ENCODE measurements at places on chromosomes 3 and 15.

GRCh38 chr3:177860184-177860583, 662.9 kb upstream of the TBL1XR1 start:
- DNase-seq = no peak

DNA sequence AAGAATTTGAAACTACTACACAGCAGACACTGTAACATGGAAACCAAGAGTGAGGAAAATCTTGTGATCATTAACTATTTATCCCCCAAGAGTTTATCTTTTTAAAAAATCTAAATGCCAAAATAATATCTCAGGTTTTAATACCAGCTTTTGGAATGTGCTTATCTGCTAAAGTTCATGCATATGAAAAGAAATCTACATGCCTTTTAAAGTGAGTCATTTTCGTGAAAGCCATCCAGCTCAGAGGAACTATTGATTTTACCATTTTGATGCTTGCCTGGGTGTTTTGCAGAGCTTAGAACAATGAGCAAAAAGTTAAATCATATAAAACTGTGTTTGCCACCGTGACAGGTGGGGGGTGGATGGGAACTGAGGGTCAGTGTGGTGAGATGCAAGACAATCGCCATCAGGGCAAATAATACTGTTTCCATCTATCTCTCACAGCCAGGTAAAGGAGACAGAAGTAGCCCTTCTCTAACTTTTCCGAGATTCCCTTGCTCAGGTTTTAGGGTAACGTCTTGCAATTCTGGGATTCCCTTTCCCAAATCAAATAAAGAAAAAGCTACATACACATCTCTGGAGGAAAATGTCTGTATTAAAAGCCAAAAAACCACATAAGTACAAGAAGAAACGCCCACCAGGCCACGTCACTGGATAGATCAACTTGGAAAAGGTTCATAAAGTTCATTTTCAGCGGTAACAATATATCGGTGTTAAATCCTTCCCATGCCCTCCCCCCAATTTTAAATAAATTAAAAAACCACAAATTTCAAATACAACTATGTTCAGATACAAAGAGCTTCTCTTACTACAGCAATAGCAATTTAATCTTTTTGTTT, 2.0 kb downstream of the TMEM158 start:
- no peak for DNase-seq

GRCh38 chr3:69986419-69986818, 13.1 kb upstream of the SAMMSON start:
- no peak for DNase-seq

DNA sequence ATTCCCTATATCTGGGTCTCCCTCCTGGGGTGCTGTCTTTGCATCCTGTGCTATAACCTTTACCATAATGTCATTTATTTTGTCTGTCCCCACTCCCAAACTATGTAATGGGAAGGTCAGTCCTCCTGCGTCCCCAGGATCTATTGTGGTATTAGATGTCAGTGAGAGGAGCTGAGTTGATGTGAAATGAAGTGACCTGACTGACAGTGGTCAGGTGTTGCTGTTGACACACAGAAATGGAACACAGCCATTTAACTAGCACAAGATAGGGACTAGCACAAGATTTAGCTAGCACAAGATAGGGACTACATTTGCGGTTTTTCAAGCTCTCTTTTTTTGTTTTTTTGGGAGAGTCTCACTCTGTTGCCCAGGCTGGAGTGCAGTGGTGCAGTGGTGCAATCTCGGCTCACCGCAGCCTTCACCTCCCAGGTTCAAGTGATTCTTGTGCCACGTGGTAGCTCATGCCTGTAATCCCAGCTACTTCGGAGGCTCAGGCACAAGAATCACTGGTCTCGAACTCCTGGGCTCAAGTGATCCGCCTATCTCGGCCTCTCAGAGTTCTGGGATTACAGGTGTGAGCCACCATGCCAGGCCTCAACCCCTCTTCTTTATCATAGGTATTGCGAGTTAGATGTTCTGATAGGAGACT, 5.2 kb downstream of the NGRN start:
- no peak for DNase-seq

DNA sequence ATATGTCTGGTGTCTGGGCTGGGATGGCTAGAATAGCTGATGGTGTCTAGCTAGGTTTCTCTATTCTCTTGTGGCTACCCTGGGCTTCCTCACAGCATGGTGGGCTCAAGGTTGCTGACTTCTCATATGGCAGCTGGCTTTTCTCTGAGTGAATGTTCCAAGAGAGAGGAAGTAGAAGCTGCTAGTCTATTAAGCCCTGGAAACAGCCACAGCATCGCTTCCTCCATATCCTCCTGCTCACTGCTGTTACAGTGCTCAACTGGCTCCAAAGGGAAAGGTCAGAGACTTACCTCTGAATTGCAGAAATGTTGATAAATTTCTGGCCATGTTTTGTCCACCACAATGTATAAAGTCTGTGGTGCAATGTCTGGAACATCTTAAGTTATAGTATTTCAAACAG, 299.9 kb upstream of the ADAMTS9 start:
- no peak for DNase-seq

GRCh38 chr3:165210132-165210531, 13.9 kb upstream of the SLITRK3 start:
- DNase-seq = no peak

DNA sequence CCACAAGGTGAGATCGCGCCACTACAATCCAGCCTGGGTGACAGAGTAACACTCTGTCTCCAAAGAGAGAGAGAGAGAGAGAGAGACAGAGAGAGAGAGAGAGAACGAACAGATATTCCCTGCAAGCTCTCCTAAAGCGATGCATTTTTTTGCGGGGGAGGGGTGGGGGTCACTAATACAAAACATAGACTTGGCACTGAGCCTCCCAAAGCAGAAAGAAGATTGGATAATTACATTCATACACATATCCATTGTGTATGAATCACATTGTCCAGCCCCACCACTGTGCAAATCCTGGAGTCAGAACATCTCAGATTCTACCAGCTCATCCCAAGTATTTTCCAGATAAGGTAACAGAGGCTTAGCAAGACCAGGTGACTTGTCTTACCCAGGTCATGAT, 459.9 kb downstream of the MAGI1 start:
- DNase-seq = no peak

GRCh38 chr3:12182687-12183441, 24.2 kb upstream of the TIMP4 start:
- DNase-seq = no peak

GRCh38 chr3:159751752-159752151, 236.9 kb upstream of the IL12A start:
- no peak for DNase-seq

DNA sequence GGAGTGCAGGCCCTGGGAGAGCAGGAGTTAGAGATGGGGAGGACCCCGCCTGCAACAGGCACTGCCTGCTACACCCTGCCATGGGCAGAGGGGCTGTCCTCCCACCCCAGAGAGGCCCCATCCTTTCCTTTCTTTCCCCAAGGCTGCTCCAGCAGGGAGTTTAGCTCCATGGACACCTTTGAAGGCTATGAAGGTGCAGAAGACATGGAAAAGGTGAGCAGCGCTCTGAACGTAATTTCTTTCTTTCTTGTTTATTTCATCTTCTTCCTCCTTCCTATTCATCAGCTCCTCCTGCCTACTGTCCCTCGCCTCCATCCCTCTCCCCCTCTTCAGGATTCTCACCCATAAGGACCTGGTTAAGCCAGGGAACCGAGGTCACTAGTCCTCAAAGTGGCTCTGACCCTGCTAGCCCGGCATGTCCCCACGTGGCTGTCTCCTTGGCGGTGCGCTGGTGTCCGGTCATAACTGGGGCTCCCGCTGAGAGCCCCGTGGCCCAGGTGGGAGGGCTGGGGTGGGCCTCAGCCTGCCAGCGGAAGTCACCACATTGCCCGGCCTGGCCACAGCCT, 16.0 kb upstream of the ADIPOQ start:
- DNase-seq = no peak

GRCh38 chr3:63661242-63661641, 8.8 kb downstream of the SNTN start:
- no peak for DNase-seq

DNA sequence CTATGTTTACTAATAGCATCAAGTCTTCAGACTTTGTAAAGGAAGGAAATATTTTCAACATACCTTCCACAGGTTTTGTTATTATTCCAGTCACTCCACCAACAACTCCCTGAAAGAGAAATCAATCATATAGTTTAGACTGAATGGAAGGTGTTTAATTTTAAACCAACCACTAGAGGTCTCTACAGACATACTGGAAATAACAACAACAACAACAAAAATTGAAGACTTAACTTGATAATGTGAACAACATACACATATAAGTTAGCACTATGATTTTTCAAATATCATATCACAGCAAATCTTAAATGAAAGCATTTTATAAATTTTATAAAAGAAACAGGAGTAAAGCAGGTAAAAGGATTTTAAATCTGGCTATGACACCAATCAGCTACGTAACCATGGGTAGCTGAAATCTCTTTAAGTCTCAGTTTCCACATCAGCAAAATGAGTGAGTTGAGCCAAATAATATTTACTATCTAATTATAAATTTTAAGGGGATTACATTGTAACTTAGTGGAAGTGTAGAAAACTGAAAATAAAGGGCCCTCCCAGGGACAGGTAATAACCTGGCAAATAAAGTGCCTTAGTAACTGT, 188.2 kb downstream of the VPS13C start:
- DNase-seq = peak; percentile 29

- DNase-seq = no peak
These were observed 733.5 kb upstream of the CCDC54 start for GRCh38 chr3:106643684-106644161.

GRCh38 chr15:99635145-99635544, 69.4 kb downstream of the MEF2A start:
- no peak for DNase-seq

DNA sequence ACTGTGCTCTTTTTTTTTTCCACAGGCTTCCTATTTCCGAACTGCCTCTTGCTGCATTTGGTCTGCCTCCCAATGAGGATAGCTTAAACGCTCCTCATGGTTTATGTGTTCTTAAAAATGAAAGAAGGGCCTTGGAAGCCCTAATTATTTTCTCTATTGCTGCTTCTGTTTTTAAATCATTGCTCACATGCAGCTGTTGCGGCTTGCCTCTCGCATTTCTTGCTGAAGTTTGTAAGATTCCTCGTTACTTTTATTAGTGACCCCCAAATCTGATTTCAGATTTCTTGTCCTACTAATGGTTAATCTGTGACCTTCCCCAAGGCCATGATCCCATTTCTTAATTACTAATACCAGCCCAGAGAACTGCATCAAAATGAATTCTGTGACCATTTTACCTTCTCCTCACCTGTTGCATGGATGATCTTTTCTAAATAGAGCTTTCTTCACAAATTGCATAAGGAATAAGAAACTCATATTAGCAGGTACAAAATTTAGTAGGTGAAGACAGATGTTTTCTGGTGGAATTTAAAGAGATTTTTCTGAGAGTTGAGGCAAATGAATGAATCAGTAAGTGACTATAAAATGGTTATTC, 1.8 kb downstream of the UBE2E1 start:
- no peak for DNase-seq

DNA sequence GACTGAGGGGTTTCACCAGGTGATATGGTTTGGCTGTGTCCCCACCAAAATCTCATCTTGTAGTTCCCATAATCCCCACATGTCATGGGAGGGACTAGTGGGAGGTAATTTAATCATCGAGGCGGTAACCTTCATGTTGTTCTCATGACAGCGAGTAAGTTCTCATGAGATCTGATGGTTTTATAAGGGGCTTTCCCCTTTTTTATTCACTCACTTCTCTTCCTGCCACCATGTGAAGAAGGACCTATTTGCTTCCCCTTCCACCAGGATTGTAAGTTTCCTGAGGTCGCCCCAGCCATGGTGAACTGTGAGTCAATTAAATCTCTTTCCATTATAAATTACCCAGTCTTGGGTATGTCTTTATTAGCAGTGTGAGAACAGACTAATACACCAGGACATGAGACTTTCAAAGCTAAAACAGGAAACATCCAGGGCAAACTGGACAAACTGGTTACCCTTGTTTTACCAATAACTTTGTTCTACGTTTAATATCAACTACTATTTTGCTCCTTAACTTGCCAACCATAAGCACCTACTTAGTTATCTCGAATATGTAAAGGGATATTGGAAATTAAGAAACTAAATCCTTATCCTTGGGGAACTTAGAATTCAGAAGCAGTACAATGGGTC, 98.2 kb downstream of the MYH15 start:
- no peak for DNase-seq

GRCh38 chr3:179482857-179483256, 31.6 kb upstream of the GNB4 start:
- DNase-seq = no peak

DNA sequence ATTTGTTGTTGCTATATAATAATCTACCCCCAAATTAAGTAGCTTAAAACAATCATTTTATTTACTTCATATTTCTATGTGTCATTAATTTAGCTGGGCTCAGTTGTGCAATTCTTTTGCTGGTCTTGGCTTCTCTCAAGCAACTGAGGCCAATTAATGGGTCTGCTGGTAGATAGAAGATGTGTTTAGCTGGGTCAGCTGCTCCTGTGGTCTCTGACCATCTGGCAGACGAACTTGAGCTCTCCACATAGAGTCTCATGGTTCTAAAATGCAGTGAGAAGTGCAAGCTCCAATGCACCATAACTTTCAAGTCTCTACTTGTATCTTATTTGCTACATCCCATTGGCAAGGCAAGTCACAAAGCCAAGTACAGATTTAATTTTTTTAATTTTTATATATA, 515.6 kb downstream of the ZIC1 start:
- DNase-seq = no peak

DNA sequence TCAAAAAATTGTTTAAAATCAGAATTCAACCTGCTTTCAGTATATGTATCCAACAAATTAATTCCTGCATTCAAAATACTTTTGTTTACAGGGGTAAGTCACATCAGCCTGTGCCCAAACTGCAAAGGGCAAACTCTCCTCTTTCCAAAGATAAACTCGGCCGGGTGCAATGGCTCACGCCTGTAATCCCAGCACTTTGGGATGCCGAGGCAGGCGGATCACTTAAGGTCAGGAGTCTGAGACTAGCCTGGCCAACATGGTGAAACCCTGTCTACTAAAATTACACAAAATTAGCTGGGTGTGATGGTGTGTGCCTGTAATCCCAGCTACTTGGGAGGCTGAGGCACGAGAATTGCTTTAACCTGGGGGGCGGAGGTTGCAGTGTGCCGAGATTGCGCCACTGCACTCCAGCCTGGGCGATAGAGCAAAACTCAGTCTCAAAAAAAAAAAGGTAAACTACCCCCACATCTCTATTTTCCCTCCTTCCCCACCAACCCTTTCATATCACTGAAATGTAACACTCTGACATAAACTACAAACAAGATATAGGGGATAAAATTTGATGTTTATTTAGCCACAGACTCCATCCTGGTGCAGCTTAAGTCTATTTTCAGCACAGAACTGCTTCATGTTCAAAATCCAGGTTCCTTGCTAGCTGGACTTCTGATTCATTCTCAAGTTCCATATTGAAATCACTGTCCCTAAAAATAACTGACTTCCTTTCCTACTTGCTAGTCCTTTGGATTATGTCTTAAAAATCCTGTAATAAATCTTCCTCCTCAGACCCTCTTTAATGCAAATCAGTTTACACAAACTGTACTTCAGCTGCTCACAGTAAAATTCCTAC, 15.4 kb downstream of the UBP1 start:
- no peak for DNase-seq

- DNase-seq = no peak
These were observed 27.6 kb downstream of the MEX3B start for GRCh38 chr15:82018201-82018600.
